ENCODE measurements at places on chromosomes 7 and 10.

GRCh38 chr10:10213237-10213636 is 804.4 kb upstream of the CELF2 start:
- DNase-seq: no peak

DNA sequence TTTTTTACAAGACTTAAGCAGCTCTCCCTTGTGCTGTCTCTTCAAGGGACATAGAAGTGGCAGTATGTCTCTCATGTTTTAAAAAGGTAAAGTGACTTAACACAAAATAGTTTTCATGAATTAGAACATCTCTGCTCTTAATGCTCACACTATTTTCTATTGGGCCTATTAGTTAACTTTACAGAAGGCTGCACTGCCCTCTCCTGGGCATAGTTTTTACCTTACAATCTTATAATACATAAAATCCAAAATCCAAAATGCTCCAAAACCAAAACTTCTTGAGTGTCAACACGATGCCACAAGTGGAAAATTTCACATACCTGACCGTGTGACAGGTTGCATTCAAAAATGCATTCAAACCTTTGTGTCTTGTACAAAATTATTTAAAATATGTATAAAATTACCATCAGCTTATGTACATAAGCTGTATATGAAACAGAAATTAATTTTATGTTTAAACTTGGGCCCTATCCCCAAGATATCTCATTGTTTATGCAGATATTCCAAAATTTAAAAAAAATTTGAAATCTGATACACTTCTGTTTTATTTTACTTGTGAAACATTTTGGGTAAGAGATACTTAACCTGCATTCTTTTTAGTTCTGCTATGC is 25.8 kb downstream of the TES start:
- peak; percentile 33 for DNase-seq

DNA sequence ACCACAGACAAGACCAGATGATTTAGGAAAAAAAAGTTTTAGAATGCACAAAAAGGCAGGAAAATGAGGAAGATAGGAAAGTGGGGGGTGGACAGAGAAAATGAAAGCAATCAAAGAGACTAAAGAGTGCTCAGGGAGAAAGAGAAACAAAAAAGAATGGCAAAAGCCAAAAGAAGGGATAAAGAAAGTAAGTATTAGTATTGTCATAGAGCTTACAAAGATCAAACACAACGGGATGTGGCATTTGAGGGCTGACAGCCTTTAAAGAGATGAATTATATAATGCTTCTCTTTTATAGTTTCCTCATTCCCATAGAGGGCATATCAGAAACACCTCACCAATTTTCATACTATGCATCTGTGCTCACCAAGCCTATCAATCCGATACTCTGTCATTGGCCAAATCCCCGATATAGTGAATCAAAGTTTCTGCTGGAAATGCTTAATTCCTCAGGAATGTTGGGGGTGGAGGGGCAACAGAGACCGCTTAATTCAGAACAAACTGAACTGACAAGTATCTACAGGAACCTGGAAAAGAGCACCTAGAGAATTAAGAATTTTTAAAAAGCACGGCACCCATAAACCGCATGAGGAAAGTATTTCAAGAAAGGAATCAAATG is 2.7 kb downstream of the COG5 start:
- DNase-seq: no peak

- no peak for DNase-seq
Measured at GRCh38 chr10:66202101-66202500, 723.7 kb upstream of the LRRTM3 start.

- DNase-seq: no peak
Measured at GRCh38 chr7:41579961-41580935, 122.6 kb downstream of the INHBA start.

DNA sequence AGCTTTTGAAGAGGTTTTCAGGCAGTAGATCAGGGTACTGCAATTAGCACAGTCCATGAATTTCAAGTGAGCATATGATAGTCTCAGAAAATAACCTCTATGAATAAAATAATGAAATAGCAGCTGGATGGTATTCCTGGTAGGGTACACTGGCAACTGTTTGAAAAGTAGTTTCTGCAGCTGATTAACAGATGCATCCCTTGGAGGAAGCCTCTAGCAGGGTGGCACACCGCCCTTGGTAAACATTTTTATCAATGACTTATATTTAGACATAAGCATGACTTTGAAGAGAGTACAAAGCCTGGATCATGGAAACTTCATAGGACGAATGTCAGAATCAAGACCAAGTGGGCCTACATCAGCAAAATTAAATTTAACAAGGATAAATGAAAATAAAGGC is 26.8 kb downstream of the WNT16 start:
- no peak for DNase-seq

DNA sequence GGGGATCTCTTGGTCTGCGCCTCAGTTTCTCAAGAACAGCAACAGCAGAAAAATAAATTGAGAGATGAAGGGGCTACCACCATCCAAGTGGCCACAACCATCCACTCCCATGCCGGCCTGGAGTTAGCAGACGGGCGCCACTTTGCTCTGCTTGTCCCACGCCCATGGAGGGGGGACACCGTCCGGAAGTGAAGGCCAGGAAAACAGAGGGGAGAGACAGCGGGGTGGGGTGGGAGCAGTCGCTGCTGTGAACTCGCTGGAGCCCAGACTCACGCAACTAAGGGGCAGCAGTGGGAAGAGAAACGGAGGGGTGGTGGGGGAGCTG is 135.4 kb downstream of the KIF20B start:
- no peak for DNase-seq

DNA sequence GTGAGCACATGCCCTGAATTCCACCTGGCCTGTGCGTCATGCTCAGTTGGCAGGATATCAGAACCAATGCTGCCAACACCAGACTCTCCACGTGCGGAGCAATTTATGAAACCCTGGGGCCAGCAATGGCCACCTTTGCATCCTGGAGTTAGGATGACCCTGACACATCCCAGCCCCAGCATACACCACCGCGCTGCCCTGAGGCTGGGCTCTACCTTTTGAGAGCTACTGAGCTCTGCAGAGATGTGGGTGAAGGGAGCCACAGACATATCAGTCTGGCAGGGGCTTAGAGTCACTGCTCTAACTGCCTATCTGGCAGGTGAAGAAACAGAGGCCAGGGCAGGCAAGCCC is 41.9 kb downstream of the SYPL1 start:
- no peak for DNase-seq

GRCh38 chr10:111835574-111835973 is 348.0 kb downstream of the GPAM start:
- no peak for DNase-seq

- no peak for DNase-seq
Measured at GRCh38 chr7:107232568-107233090, 63.8 kb downstream of the HBP1 start.

DNA sequence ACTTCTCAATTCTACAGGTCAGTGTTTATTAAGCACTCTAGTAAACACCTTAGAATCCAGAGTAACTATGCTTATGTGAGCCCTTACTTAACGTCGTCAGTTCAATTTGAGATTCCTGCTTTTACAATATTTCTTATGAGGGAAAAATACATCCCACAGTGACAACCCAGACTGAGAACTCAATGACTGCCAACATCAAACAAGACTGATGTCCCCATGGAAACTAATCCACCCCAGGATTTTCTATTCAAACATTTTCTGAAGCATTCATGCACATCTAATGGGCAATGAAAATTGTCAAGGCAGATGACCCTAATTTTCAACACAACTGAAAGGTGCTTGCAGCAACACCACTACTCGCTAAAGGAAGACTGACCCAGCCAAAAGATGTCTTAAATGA is 67.0 kb downstream of the ATE1 start:
- no peak for DNase-seq

GRCh38 chr7:56250135-56250534 is 133.9 kb upstream of the NUPR2 start:
- no peak for DNase-seq

GRCh38 chr10:5782174-5782573 is 31.1 kb downstream of the GDI2 start:
- no peak for DNase-seq

- DNase-seq: no peak
Measured at GRCh38 chr10:101725296-101726114, 30.5 kb upstream of the FBXW4 start.

GRCh38 chr7:135665042-135665441 is 2.7 kb downstream of the STMP1 start:
- no peak for DNase-seq

DNA sequence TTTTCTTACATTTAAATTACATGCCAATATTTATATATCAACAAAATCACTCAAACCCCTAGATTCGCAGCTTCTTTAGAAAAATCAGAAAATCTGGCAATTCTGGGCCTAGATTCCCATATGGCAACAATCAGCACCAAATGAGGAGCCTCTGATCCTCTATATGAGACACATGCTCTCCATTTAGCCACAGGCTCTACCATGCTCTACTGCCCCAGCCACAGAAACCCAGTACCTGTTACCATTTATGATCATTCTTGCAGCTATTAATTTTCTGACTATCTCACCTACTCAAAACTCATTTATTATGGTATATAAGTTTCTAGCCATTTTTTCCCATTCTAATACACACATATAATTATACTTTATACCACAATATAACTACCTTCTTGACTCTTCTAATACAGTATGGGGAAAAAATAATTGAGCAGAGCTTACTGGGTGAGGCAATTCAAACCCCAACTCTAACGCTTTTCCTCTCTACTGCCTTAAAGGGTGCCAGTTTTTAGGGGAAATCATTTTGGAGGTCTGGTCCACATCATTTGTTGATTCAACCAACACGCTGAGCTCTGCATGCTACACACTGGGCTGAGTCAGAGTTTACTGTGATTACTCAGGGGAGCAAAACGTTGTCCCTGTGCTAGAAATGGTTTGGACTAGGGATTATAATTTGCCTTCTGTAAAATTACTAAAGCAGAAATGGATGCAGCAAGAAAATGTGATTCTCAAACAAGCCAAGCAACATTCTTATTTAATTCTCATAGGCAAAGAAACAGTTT is 11.6 kb downstream of the PDLIM1 start:
- DNase-seq: no peak

DNA sequence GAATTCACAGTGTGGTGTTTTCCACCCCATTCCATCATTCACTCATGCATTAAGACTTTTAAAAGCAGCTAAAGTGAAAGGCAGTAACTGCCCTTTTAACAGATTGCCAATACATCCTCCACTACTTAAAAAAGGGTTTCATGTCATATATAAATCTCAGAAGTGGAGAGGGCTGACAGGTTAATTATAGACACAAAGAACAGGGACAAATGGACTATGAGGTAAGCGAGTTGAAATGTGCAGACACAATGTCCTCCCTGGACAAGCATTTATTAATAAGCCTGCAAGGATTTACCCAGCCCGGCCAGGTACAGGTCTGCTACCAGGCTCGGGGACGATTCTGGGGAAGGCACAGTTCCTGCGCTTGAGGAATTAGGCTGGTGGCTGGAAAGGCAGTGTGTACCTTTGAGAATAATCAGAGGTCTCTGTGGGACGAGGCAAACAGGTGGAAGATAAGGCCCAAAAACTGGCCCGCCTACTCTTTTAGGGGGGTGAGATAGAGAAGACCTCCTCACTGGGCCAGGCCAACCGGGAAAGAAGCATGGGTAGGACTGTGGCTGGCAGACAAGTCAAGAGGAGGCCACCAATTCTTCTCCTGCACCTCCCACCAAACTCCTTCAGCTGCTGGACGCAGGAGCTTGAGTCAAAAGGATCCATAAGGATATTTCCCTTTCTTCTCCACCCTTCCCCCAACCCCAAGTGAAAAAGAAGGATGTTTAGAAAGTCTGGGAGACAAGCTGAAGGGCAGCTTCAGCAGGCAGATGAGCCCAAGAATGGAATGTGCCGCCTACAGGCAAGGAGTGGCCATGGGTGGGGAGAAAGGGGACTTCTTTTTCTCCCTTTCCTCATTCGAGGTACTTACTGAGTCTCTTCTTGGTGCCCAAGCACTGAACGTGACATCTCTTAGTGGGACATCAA is 1.5 kb downstream of the PDLIM1 start:
- no peak for DNase-seq

DNA sequence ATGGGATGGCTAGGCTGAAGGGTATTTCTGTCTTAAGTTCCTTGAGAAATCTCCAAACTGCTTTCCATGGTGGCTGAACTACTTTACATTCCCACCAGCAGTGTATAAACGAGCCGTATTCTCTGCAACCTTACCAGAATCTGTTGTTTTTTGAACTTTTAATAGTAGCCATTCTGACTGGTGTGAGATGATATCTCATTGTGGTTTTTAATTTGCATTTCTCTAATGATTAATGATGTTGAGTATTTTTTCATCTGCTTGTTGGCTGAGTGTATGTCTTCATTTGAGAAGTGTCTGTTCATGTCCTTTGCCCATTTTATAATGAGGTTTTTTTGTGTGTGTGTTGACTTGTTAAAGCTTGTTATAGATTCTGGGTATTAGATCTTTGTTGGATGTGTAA is 226.8 kb upstream of the IGFBP3 start:
- no peak for DNase-seq

- no peak for DNase-seq
Measured at GRCh38 chr10:85459906-85460305, 906.7 kb downstream of the GRID1 start.

GRCh38 chr10:73841526-73842285 is 30.3 kb upstream of the NDST2 start:
- DNase-seq: no peak

GRCh38 chr10:26438534-26439341 is 597 bp downstream of the APBB1IP start:
- DNase-seq: peak; percentile 10

- no peak for DNase-seq
Measured at GRCh38 chr7:35781200-35781701, 19.6 kb upstream of the SEPTIN7 start.

GRCh38 chr7:31017032-31017675 is 35.0 kb upstream of the ADCYAP1R1 start:
- no peak for DNase-seq

- no peak for DNase-seq
Measured at GRCh38 chr10:62636825-62637248, 167.7 kb upstream of the ADO start.

DNA sequence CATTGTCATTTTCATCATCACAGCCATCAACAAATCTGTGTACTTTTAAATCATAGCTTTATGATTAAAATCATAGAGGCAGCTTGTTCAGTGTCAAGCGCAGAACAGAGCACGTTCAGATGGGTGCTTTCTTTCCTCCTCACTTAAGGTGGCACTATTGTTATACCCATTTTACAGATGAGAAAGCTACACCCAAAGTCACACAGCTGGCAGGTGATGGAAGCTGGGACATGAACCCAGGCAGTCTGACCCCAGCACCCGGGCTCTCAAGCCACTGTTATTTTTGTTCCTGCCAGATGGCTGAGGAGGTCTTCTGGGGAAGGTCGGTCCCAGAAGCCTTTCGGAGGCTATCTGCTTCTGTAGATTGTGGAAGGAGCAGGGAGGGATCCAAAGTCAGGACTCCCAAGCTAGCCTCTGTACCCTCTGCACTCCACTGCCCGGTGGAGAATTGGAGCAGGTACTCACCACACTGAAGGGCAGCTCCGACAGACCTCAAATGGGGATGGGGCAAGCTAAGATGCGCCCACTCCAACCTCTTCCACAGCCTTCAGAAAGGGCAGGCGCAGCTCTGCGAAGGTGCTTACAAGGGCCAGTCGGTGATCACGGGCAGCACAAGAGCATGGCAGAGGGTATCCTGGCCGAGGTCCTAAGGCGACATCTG is 610 bp downstream of the AVPI1 start:
- DNase-seq: no peak
